ENCODE measurements at places on chromosomes 5 and 9.

- no peak for DNase-seq
These were observed 118.7 kb upstream of the PUM3 start for GRCh38 chr9:2962471-2963172.

GRCh38 chr5:55502759-55503158 lies 32.0 kb downstream of the PLPP1 start:
- no peak for DNase-seq

DNA sequence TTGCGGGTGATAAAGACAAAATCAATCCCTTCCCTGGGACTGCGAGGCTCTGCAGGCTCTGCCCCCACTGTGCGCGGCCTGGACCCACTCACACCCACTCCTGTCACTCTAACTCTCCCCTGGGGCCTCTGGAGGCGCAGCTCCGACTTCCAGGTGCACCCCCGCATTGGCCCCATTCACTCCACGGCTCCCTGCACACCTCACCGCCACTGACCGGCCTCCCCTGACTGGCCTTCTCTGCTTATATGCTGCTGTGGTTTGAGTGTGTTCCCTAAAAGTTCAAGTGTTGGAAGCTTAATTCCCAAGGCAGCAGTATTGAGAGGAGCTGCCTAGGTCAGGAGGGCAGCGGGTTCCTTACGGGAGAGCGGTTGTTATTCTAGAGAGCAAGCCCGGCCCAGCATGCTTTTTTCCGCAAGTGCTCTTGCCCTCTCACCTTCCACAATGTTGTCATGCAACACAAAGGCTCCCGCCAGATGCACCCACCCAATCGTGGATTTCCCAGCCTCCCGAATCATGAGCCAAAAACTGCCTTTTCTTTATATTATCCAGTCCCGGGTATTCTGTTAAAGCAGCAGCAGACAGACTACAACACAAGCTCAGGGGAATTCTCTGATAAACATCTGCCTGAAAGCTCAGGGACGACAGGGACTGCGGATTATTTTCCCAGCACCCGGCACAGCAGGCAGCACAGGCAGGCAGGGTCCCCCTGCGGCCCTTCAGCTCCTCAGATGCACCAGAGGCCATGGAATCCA lies 73.5 kb upstream of the LRRTM2 start:
- DNase-seq = no peak

- DNase-seq = peak; percentile 10
These were observed 79.0 kb upstream of the RAI14 start for GRCh38 chr5:34576891-34577666.

DNA sequence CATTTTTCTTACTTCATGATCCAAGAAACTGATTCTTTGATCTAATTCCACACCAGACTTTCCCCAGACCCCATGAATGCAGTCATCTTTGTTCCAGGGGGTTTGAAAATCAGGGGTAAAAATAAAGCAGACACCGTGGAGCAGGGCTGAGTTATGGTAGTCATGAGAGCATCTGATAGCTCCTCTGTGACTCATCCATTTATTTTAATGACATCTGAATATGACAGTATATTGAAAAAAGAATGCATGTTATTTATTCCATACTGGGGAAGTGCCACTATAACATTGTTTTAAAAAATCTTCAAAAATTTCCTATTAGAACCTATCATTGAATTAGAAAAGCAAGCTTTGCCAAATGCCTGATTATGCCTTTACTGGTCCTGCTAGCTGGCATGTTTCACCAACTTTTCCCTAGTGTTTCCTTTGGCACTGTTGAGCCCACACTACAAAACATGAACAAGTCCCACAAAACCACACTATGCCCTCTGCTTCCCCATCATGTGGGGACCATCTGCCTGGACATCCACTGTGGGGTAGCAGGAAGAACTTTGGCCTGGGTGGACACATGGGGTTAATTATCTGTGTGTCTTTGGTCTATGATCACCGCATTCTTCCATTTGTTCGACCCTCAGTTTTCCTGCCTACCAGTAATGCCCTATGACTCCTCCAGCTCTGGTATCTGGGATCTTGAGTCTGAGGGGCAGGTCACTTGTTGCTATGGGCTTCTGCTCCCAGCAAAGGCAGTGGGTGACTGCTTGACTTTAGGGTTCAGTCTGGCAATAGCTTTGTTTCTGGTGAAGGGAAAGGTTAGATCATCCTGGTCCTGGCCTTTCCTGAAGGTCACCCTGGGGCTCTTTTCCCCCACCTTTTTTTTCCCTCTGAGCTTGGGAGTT lies 82.7 kb upstream of the PANK3 start:
- DNase-seq = no peak

DNA sequence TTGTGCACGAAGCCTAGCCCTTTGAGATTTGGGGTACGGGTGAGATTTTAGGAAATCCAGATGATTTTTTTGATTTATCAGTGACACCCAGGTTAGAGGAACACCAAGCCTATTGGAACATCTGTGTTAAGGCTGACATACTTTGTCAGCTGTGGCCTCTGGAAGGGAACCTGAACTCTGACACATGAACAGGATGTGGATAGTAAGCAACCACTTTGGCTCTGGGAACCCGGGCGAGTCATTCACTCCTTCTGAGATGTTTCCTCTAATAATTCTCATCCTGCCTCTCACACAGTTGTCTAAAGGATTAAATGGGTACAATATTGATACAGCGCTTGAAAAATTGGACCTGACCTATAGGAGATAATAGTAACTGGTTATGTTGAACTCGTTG lies 67.8 kb downstream of the FGF1 start:
- DNase-seq = peak; percentile 62
